Stimulated activated CD4-positive, alpha-beta T cell treated with anti-CD3 and anti-CD28 coated beads, Interleukin-1b, Interleukin-23, amount 100 ng/mL, for 1 hour (primary cell): ENCODE measurements at places on chromosomes 11 and 22.

DNA sequence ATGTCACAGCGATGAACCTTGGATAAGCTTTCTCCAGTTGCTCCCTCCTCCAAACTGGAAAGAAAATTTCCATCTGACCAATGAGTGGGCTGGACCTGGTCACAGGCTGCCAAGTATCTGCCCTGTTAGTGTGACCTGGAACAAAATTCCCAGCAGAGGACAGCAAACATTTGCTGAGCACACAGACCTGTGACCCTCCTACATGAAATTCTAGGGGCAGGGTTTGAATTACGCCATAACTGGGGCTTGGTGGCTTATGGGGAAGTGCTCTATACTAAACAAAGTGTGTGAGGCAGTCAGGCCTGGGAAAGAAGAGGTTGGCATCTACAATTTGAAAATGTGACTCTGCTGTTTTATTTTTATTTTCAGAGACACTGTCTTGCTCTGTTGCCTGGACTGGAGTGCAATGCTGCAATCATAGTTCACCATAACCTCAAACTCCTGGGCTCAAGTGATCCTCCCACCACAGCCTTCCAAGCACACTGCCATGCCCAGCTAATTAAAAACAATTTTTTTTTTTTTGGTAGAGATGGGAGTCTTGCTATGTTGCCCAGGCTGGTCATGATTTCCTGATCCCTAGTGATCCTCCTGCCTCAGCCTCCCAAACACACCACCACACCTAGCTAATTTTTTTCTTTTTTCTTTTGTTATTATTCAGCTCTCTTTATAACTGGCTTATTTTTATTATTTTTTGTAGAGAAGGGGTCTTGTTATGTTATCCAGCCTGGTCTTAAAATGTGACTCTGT lies 13.6 kb upstream of the XBP1 start:
- DNase-seq, result no peak

GRCh38 chr11:66012946-66013761 lies 1.3 kb downstream of the CST6 start:
- DNase-seq, result no peak

GRCh38 chr11:44133335-44133946 lies 38.0 kb downstream of the EXT2 start:
- DNase-seq, result no peak

DNA sequence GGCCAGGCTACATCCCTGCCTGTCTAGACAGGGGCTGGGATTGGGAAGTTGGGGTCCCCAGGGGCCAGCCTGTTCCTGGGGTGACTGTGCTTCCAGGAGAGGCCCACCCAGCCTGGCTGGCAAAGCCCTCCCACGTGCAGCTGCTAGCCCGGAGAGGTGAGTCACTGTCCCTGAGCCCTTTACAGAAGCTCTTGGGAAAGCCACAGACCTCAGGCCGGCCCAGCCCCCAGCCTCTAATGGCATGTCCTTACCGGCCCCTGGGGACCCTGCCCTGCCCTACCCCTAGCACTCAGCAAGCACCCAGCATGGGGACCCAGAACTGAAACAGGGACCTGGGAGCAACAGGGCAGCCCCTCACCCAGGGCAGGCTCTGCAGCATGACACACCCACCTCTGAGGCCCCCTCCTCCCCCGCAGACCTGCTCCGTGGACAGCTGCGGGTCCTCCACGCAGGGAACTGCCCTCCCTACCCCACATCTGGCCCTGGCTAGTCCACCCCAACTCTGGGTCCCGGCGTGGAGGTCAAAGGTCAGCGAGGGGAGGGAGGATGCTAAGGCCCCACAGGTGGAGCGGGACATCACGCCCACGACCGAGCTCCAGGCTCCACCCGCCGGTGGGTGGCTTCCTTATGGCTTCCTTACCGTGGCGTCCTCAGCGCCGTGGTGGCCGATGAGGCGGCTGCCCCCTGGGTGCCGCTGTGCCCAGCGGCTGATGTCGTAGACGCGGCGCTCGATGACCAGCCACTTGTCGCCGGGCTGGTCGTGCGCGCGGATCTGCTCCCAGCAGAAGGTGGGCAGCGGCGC lies 615 bp downstream of the FADS3 start:
- DNase-seq, result no peak

GRCh38 chr22:17370026-17370765 lies 936 bp downstream of the CECR2 start:
- no peak for DNase-seq

GRCh38 chr11:106495046-106495445 lies 417.6 kb downstream of the AASDHPPT start:
- DNase-seq, result no peak

DNA sequence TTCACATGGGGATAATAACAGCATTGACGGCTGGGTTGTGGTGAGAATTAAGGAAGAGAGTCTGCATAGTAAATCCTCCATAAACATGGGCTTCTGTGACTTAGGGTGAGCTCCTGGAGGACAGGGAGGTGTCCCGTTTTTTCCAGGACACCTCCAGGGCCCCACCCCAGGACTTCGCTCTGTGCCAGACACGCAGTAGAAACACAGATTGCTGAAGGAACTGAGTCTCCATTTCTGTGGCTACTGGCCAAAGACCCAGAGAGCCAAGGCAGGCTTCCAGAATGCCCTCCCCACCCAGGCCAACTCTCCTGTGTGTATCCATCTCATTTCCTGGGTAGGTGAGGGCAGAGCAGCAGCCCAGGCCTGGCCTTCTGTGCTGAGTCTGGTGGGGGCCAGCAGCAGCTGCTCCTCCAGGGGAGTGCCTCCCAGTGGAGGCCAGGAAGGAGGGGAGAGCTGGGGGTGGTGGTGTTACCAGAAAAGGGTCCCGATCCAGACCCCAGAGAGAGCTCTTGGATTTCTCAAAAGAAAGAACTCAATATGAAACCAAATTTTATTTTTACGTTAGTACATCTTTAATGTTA lies 9.5 kb upstream of the RFPL3 start:
- no peak for DNase-seq

DNA sequence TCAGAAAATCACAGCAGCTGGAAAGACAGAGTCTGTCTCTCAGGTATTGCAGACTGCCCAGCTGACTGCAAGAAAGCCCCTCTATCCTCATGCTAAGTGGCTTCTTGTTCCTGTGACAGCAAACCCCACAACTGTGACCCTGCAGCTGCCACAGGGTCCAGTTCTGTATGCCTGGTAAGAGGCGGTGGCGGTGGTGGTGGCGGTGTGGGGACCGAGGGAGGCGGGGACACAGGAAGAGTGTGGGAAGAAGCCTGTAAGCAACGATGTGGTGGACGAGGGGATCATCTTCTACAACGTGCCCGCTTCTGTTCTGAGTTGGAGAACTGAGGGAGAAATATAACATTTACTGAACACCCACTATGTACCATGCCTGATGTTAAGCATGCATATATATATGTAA lies 112.4 kb downstream of the TENM4 start:
- DNase-seq, result no peak

- no peak for DNase-seq
These were observed 6.4 kb downstream of the BAIAP2L2 start for GRCh38 chr22:38104084-38104483.

DNA sequence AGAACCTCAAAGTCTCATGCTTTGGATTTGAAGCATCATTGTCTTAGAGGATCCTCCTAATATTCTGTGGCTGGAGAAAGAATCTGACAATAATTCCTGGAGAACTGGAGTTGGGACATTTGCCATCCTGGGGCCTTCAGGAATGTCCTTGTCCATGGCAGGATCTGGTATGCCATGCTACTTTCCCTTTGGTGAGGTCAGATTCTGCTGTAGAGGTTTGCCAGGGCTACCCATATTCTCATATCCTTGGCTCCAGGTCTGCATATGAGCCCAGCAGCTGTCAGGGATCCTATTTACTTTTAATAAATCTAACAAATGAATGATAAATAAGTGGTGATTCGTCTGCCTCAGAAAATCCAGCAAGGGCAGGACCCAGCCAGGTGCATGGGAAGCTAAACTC lies 35.0 kb downstream of the ARL14EP start:
- no peak for DNase-seq

DNA sequence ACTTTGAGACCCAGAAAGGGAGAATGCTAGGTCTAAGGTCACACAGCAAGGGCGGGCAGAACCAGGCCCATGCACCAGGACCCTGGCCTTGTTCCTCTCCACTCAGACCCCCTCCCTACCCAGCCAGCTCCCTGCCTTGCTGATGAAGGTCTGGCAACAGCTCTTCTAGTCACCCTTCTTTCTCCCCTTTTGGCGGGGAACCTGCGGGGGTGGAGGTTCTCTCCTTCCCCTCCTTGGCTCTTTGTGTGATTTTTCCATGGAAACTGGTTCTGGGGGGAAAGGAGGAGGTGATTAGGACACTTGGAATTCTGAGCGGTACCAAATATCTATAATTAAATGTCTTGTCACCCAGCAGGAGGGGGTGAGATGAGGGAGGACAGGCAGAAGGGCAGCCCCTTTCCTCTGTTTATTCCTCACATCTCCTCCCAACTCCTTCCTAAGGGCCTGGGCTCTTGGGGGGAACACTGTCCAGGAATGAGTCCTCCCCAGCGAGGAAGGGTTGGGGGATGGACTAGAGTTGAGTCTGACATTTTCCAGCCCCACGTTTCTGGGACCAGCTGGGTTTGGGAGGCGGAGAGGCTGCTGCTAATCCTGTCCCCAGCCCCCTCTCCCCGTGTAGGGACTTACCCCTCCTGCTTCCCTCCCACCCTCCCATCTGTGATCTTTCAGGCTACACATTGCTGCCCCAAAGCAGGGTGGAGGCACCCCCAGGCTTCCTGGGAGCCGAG lies 7.4 kb downstream of the ARHGEF17 start:
- no peak for DNase-seq

GRCh38 chr22:37925330-37925729 lies 19.2 kb downstream of the MICALL1 start:
- DNase-seq, result no peak

DNA sequence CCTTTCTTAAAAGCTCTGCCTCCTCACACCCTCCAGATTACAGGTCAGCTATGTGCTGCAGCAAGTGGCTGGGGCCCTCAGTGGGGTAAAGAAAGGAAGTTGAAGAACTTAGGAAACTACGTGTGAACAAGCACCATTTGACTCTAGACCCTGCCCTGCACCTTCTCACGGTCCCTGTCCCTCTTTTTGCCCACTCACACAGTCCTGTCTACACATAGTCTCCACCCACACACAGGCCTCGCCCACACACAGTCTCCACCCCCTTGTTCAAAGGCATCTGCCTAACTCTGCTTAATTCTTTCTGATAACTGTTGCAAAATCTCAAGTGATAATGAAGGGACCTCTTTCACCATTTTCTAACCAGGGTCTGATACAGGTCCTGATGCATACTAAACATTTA lies 59.0 kb downstream of the TMPRSS5 start:
- DNase-seq, result no peak

DNA sequence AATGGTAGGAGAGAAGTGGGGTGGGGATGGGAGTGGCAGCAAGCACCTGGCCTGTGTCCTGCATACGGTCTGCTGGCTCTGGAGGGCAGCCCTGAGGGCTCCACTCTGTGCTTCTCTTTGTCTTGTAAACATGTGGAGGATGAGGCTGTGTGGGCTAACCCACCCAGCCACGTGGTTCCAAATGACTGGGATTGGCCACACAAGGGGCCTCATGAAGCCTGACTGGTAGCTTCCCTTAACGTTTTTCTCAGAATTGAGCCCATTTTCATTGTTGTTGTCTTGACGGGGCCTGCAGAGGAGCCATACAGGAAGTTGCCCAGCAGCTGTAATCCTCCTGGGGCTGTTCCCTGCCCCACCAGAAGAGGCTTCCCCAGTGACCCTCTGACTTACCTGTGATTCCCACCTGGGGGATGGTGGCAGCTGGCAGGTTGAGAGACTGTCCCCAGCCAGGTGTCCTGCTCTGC lies 18.0 kb downstream of the DERL3 start:
- DNase-seq, result no peak
